ENCODE measurements at places on chromosomes 12 and 14. TPM values are rescaled to one million over a fixed set of nuclear protein-coding genes. Genes with fewer than 3 reads are reported as not detected.

The HOXC10 gene
- total RNA-seq: 10.9 TPM

The TAMALIN gene
- total RNA-seq: 16.0 TPM

The SOX5 gene
- 42.1 TPM for total RNA-seq

The CLEC1B gene
- not detected for total RNA-seq

The BMP4 gene
- 51.8 TPM for total RNA-seq

The TMEM52B gene
- total RNA-seq: not detected

The CRACR2A gene
- total RNA-seq: 17.3 TPM

The MUCL1 gene
- 3.4 TPM for total RNA-seq

The SLC8A3 gene
- total RNA-seq: 0.59 TPM

The CDCA3 gene
- 3.0 TPM for total RNA-seq

The MGAT4C gene
- not detected for total RNA-seq

The MLH3 gene
- total RNA-seq: 42.9 TPM

The RD3L gene
- total RNA-seq: not detected

GRCh38 chr12:111578971-111579340, 20.2 kb downstream of the ATXN2 start:
- no peak for DNase-seq

GRCh38 chr14:26032348-26032747, 565.5 kb downstream of the NOVA1 start:
- no peak for DNase-seq

GRCh38 chr12:116141110-116141832, 136.2 kb downstream of the MED13L start:
- DNase-seq: no peak

GRCh38 chr12:104280111-104280510, 23.4 kb upstream of the EID3 start:
- no peak for DNase-seq

DNA sequence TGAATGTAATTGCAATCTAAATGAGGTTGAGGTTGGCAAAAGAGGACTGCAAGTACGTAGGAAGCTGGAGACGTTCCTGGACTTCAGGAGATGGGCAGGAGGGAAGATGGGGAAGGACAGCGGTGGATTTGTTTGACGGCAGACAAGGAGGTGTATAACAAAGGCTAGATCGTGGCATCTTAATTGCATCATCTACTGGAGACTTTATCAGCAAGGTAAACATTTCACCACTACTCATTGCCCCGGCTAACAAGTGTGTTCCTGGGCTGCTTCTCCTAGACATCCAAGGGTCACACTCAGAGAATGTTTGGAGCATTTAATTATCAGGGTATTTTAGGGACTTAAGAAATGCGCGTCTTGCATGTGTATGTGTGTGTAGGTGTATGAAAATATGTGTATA, 128.5 kb downstream of the KCNK10 start:
- DNase-seq: no peak

DNA sequence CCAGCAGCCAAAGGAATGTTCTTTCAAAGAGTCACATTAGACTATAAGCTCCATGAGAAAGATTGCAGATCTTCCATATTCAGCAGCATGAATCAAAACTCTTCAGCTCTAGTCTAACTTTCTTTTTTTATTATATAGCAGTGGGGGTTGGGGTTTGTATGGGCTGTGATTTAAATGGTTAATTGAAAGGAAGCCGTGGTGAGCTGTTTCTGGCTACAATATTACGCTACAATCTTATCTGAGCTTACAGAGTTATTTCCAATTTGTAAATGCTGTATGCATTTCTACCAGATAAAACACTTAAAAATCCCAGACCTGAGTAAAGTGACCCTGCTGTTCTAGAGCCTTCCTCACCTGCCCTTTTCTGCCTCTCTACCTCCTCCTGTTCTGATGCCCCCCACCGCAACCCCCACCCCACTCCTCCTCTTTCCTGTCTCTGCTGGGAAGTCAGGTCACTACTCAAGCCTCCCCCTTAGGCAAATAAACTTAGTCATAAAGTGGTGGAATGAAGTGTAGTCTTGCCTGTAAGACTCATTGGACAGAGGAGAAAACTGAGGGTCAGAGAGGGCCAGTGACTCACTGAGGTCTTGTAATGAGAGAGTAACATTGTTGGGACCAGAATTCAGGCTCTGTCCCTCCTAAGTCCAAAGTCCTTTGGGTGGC, 1089.5 kb downstream of the BCL11B start:
- DNase-seq: no peak

GRCh38 chr12:124428136-124428791, 133.4 kb downstream of the RFLNA start:
- DNase-seq: no peak

- no peak for DNase-seq
These were observed 27.4 kb downstream of the PALS1 start for GRCh38 chr14:67268426-67269150.

GRCh38 chr14:76313852-76314251, 62.1 kb upstream of the ESRRB start:
- no peak for DNase-seq

DNA sequence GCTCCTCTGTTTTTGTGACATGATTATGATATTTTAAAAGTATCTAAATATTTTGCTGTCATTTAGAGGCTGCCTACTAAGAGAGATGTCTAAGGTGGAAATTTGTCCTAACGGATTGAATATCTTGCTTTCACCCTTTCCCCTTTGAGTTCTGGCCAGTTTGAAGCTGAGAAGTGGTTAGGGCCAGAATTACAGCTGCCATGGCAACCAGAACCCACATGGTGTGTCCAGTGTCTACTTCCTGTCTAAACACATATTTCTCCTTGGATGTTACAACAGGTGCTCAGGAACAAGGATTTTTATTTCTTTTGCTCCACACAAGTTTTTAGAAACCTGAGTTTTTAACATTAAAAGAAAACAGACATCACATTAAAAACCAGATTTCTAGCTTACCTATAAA, 335.1 kb upstream of the OR4E1 start:
- no peak for DNase-seq

- no peak for DNase-seq
These were observed 5.0 kb upstream of the CCND2 start for GRCh38 chr12:4268329-4269181.

GRCh38 chr14:85702191-85702590, 172.2 kb downstream of the FLRT2 start:
- DNase-seq: no peak

DNA sequence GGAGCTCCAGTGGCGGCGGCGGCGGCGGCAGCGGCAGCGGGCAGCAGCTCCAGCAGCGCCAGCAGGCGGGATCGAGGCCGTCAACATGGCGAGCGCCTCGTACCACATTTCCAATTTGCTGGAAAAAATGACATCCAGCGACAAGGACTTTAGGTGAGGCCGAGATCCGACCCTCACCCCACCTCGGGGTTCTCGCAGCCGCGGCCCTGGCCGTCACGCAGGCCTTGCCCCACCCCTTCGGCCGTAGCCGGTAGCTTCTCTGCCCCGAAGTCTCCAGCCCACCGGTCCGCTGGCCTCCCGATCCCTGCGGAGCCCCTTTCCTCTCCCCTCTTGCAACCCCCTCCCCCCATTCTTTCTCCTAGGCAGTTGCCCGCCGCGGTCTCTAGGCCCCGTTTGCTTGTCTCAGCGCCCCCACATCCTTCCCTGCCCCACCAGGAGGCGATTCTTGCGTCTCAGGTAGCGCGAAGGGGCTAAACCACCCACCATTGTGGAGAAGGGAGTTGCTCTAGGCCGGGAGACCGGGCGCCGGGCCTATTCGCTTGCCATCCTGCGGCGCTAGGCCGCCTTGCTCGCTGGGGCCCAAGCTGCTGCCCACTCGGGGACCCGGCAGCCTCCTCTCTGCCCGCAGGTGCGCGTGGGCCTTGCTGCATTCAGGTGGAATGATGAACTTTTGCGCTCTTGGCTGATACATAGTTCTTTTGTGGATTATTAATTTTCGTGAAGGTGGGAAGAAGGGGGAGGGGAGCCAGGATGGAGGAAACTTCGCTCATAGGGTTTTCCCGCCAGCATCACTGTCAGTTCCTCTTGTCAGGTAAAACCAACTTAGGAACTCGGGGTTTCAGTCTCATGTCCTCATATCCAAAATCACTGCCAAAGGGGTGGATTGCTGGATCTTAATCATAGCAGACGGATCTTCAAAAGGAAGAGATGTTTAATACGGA, 745 bp downstream of the CAND1 start:
- peak; percentile 65 for DNase-seq

- DNase-seq: peak; percentile 76
These were observed 109.2 kb upstream of the EGLN3 start for GRCh38 chr14:34059925-34060650.

- DNase-seq: no peak
These were observed 361.4 kb downstream of the CACNA1C start for GRCh38 chr12:2413999-2414792.

DNA sequence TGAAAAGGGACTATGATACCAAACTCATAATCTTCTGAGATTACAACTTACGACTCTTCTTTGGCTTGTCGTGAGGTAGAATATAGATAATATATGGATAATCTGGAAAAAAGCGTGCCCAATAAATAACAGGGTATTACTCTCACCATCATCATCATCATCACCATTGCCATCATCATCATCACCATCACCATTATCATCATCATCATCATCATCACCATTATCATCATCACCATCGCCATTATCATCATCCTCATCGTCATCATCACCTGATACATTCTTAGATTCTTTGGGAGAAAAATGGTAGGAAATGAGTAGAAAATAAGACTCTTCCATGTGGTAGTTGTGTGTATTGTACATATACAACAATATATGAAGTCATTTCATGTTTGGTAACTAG, 259.8 kb downstream of the SYT1 start:
- no peak for DNase-seq

GRCh38 chr12:124498275-124499189, 68.9 kb downstream of the NCOR2 start:
- DNase-seq: no peak

DNA sequence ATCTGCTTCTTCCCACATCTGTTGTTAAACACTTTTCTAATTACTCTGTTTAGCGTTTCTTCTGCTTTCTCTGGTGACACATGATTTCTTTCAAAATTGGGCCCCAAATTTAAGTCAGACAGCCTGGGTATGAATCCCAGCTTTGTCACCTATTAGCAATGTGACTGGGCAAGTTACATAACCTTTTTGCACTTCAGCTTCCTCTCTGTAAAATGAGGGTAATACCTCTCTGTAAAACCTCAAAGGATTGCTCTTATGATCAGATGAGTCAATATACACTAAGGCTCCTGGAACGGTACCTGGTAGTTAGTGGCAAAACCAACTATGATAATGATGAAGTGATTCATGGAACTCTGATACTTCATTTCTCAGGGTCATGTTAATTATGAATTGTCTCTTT, 33.0 kb downstream of the E2F7 start:
- DNase-seq: no peak

DNA sequence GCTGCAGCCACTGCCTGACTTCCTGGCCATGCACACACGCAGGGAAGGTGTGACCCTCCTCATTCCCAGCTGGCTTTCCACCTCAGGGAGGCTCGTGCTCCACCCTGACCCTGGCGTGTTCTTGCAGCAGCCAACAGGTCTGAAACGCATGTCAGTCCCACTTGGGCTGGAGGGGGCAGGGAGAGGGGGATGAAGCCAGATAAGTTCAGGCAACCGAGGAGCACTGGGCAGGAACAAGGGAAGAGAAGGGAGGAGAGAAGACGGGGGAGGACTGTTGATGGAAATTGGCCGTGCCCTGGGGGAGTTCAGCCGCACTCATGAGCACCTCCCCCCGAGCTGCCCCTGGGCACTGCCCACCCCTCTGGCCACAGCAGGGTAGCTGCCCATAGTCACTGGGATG, 182.4 kb upstream of the PRMT8 start:
- DNase-seq: no peak

DNA sequence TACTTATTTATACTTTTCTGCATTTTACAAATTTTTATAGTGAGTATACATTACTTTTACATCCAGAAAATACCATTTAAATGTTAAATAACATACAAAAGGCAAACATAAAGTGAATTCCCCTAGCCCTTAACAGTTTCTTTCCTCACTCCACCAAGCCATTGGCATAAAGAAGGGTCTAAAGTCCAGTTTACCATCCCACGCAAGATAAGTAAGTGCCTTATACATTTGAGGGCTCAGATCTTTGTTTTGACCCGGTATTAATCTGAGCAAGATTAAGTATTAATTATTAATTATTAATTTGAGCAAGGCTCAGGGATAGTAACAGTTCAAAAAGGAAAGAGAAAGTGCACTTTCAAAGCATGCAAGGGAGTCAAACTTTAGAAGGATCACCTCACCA, 182.9 kb downstream of the DICER1 start:
- no peak for DNase-seq

DNA sequence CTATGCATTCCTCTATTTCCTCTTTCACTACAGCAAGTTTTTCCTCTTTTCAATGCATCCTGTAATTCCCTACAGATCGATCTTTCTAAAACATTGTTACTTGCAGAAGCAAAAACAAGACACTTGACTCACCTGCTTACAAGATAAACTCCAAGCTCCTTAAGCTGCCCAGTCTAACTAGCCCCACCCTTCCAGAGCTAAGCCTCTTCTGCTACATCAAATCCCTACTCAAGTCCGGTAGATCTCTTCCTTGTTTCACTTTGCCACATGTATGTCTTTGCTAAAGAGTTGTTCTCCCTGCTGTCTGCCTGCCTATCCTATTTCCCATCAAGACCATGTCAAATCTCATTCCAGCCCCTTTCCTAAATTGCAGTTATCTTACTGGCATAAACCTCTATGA, 724.8 kb downstream of the C12orf50 start:
- no peak for DNase-seq

GRCh38 chr14:104425171-104425681, 154.3 kb upstream of the C14orf180 start:
- no peak for DNase-seq

- peak; percentile 74 for DNase-seq
These were observed 13.2 kb upstream of the SERPINA3 start for GRCh38 chr14:94598816-94599655.

DNA sequence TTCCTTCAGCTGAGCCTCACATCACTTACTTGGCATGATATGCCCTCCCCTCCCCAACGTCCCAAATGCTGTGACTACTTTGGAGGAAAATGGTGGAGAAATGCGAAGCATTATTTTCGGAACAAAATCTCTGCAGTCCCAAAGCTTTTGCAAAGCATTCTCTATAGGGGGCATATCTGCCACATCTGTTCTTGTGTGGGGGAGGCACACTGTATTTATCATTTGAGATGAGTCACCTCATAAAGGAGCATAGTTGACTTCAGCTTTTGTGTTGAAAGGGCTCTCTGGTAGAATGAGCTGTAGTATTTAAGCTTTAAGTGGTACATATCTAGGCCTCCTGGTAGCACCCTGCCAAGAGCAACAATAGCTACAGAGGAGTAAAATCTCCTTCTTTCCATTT, 447.5 kb downstream of the ADAMTS20 start:
- DNase-seq: no peak

DNA sequence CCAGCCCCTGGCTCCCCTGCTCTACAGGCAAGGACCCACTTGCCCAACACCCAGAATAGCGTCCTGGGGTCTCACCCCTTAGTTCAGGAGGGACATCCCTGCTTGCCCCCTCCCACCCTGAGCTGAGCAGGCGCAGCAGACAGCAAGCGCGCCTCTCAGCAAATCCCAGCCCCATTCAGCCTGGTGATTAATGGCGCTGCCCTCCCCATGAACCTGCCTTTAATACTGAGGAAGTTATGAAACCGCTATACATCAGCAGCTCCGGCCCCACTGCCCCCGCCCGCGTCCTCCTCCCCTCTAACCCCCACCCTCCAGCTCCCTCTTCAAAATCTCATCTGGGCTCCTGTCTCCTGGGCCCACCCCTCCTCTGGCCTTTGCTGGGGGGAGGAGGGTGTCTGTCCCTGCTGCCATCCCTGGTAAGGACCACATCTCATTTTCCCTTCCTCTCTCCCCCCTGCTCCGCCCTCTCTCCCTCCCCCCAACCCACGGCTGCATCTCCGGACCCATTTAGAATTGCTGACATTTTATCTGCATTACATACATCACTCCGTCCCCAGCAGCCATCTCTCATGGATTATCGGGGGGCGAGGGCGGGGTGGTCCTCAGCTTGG, 7.1 kb upstream of the SMUG1 start:
- DNase-seq: no peak

- DNase-seq: no peak
These were observed 7.5 kb downstream of the ITGA5 start for GRCh38 chr12:54411391-54412241.
